Activated T-cell treated with anti-CD3 and anti-CD28 coated beads, Interleukin-2, amount 50 U/mL, for 24 hours (primary cell): ENCODE measurements at places on chromosomes 11 and 22.

DNA sequence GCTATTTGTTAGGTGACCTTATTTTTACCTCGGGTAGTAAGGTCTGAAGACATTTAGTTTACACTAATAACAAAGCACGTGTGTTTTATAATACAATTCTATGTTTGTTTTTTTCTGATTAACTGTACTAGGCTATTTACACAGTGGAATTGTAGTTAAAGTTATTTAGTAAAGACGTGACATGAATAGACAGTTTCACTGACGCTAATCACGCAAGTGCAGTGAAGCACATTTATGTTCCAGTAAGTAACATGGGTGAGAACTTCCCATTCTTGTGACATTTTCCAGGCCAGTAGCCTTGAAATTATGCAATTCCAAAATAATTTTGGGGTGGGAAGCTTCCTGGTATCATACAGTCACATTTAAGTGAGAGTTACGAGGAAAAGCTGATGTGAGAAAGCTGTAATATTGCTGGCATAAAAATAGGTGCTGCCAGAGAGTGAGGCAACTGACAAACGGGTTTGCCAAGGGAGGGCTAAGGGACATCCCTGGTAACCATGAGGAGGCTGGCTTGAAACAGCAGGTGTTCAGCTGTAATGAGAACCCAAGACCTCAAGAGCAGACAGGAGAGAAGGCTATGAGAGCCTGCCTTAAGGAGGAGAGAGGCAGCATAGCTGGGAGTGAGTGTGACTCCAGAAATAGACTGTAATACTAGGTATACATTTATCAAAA, 378.8 kb downstream of the DCDC1 start:
- no peak for DNase-seq

DNA sequence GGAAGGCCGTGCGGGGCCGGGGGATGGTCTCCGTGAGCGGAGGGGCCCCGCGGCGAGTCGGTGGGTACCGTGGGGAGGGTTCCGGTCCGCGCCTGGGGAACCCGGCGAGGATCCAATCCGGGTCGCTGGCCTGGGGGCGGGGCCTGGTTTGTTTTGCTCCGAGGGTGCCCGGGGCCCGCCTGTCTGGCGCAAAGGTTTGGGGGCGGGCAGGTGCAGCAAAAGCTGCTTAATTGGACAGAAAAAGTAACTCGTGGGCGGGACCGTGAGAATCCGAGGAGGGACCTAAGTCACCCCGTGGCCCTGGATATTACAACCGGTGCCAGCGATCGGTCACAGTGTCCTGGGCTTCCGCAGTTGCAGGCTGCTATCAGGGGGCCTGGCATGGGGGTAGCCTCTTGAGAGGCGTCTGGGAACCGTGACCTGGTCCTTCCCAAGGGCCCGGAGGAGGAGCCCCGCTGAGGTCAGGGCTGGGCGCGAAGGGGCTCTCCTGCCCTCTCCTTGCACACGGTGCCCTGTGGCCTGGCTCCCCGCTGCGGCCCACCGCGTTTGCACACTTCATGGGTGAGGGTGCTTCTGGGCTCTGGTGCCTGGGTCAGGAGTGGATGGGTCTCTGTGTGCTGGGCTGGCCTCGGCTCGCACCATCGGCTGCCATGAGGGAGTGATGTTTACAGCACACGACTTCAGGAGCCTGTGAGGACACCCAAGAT, 1.4 kb downstream of the PNPLA2 start:
- DNase-seq = peak; percentile 90

DNA sequence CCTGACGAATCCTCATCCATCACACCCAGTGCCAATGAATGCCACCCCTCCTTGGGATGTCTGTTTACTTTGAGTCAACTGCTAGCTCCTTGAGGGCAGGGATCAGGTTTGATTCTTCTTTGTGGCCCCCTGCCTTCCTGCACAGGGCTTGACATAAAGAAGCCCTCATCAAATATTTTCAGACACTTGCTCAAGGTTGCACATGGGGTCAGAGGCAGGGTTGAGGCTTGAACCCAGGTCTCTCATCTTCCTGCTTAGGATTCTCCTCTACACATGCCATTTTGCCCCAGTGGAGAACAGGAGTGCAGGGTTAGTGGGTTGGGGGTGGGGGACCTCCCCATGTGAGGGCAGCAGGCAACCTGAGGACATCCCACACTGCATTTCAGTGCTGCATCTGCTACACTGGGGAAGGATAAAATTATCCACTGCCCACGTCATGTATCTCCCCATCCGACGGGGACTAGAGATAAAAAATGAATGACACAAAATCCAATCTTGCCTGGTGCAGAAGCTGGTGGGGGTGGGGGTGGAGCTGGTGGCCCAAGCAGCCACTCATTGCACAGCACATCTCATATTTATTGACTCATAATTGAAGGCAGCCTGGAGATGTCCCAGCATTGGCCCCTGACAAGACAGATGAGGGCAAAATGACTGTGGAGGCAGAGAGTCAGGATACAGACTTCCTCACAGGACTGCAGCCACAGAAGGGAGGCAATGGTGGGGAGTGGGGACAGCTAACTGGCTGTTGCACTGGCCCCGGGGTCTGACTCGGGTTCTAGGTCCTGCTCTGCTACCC, 41.3 kb downstream of the NEU3 start:
- DNase-seq = no peak

DNA sequence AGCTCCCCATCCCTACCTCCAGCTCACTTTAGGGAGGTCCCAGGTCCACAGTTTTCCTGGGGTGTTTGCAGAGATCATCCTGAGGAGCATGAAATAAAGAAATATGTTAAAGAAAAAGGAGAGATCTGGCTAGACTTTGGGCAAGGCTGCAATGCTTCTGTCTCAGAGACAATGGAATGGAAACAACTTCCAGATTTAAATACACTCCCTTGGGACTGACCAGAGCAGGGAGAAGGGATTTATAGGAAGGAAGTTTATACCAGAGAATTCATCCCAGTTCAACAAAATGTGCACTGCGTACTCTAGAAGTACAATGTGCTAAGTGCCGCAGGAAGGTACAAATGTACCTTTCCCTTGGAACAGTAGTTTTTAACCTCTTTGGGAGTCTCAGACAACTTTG, 40.4 kb downstream of the ETS1 start:
- DNase-seq = no peak

DNA sequence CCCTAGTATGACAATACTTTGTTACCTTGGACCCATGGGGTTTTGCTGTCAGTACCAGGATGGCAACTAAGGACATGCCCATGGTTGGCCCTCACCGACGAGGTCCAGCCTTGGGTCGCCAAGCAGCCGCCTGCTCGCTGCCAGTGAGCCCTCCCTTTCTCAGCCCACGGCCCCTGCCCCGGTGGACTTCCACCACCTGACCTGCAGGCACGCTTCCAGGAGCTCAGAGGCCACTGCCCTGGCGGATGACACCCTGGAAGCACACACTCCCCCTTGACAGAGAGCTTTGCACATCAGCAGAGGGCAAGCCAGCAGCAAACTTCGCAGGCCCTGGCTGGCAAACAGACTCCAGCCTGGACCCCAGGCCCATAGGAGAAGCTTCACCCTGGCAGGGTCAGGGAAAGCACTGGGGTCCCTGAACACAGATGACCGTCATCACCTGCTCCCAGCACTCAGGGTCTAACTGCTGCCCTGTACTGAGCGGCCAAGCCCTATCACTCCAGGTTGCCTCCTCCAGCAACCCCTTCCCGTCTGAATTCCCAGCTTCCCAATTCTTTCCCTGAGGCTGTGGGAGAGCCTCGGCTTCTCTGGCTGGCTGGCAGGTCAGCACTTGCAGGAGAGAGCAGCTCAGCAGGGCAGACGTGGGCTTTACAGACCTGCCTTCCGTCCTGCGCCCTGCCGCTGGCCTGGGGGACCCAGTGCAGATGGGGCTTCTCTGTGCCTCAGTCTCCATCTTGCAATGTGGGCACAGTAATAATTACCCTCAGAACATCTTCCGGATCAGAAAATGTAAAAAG, 2.7 kb upstream of the PPARA start:
- no peak for DNase-seq

DNA sequence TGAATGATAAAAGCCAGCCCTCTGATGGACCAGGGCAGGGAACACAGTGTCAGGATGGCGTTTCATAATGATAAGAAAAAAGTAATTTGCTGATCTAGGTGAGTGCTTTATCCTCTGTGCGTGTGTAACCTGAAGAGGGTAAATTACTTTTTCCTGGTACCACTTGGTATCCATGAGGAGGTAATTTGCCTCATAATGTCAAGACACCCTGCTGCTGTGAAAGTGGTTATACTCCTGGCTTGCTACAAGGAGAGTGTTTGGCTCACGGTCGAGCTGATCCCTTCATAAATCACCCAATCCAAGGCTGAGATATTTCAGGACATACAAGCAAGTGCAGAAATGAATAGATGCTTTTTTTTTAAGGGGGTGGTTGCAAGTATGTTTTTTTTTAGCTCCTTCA, 207.2 kb upstream of the PGR start:
- no peak for DNase-seq
